H54 (cell line): ENCODE measurements at places on chromosomes 11 and 22.

GRCh38 chr11:86577644-86578636, 94.5 kb downstream of the ME3 start:
- DNase-seq = no peak

DNA sequence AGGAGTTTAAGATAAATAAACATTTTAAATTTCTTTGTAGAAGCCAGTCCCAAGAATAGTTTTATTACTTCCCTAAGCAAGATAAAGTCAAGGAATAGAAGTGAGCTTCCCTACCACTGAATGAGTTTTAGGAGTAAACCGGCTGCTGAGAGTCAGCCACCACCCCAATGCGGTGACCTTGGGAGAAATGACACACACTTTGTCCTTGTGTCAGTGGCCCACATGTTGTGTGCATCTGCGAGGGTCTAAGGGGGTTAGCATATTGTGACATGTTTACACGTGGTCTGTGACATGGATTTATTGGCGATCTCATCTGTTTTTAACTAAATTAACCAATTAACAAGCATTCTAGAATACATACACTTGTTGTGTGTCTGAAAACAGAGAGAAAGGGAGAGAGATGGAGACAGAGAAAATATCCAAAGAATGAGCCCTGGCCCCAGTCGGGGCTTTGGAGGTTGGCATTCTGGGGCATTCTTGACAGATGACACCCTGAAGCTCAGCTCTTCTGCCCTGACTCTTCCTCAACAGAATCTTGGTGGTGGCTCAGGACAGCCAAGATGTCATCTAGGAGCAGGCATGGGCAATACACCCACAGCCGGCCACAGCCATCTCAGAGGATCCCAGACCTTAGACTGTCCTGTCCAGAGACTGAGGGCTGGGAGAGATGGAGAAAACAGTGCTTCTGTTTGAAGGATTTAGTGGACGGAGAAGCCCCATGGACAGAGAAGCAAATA, 29.7 kb upstream of the TMPRSS4 start:
- no peak for DNase-seq

DNA sequence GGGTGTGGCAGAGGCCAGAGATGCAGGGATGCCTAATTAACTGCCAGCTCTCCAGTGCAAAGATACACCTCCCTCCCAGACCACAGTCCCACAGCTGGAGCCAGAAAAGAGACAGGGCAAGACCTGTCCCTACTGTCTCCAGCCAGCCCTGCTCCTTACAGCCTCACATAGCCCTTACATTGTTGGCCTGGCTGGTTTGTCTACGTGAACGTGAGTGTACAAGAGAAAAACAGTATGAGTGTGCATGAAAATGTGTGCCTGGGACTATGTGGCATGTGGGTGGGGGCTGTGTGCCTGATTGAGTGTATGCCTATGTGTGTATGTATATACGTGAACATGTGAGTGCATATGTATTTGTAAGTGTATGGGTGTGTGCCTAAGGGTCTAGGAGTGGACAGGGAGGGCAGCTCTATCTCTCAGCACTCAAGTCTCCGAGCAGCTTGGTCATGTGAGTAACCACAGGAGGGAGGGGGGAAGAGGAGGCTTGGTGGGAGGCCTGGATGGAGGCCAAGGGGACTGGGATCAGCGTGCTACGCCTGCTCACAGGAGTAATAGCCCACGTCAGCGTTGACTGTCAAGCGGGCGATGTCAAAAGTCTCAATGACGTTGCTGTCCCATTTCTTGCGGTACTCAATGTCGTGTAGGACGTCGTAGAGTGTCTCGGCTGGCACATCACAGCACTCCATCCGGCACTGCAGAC, 6.6 kb upstream of the ARAP1 start:
- no peak for DNase-seq

DNA sequence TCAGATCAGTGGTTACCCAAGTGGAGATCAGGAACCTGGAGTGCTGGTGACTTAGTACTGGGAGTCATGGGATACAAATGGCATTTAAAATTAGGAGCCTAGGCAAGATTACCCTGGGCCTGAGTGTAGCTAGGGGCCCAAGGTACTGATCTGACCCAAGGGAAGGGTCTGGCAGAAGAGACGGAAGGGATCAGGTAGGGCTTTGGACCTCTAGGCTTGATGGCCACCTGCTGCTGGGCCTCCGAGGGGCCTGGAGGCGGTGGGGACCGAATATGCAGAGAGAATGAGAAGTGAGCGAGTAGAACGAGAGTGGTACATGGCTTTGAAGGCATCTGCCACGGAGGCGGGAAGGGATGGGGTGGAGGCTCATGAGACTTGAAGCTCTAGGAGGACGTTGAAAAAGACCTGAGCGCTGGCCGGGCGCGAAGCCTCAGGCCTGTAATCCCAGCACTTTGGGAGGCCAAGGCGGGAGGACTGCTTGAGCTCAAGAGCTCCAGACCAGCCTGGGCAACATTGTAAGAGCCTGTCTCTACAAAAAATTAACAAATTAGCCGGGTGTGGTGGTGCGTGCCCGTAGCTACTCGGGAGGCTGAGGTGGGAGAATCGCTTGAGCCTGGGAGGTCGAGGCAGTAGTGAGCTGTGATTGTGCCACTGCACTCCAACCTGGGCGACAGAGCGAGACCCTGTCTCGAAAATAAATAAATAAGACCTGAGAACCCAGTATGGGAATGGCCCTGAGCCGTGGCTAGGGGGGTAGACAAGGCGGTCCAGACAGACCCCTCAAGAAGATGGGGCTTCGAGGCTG, 563 bp upstream of the PPIL2 start:
- DNase-seq = no peak

DNA sequence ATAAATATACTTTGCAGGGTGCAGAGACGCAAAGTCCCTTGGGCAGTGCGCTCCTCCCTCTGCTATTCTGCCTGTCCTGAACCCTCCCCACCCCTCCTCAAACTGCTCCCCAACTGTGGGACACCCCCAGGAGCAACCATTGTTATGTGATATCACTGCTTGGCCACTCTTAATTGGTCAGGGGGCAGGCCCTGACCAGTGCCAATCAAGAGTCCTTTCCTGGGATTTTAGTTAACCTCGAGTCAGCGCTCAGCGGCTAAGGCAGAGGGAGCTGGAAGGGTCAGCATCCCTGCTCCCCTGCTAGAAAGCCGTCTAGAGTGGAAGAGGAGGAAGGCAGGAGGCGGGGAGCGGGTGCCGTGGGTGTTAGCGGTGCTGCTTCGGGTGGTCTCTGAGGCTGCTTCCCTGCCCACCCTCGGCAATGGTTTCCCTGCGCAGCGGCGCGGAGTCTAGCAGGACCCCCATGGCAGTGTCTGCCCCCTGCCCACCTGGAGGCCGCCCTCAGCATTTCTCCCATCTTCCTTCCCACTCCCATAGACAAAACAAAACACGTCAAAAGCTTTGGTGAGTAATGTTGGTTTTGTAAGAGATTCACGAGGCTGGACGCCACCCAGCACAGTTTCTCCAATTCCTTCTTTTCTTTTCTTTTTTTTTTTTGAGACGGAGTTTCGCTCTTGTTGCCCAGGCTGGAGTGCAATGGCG, 38.4 kb upstream of the A4GALT start:
- DNase-seq = no peak

DNA sequence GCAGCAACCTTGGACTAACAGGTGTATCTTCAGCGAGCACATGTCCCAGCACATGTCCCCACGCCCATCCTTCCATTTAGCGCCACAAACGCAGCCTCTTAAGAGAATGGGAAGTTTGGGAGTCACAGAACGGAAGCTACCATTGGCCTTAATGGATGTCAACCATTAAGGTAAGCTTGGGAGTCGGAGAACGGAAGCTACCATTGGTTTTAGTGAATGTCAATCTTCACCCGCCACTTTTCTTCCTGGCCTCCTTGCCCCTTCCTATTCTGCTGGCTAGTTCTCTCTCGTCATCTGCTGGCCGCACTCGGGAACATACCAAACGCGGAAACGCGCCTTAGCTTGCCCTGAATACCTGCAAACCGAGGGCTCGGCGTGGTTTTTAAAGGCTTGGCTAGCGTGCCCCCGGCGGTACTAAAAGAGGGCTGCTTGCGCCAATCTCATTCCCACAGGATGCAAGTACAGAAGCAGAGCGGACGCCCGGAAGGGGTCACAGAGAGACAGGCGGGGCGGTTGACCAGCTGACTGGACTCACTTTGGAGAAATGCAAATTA, 24.3 kb downstream of the GLYATL1 start:
- DNase-seq = no peak

- DNase-seq = no peak
Observed at GRCh38 chr22:39526736-39527171, 5.8 kb downstream of the RPS19BP1 start.

DNA sequence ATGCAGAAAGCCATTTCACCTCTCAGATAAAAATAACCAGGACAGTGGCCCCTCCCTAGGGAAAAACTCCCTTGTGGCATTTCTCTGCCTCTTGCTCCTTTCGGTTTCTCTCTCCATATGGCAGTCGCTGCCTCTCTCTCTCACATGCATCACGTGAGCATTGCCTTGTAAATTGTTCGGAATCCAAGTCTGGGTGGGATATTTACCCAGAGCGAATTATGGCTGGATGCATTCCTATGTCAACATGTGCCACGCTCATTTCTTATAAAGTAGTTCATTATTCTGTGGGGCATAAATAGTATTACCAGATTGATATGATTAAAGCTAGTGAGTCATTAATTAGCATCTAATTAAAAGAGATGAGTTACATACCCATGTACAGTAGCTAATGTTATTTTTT, 392.9 kb downstream of the INSC start:
- no peak for DNase-seq
